Upper lobe of right lung (tissue), 1 donor: ENCODE measurements at places on chromosomes 5 and 9. TPM values are rescaled to one million over a fixed set of nuclear protein-coding genes. Genes with fewer than 3 reads are reported as not detected.

The INSL6 gene
- not detected for total RNA-seq

GRCh38 chr5:176620333-176620981, 9.9 kb downstream of the SNCB start:
- no peak overlapping the region for H3K27ac ChIP-seq
- peaks cover 67% of the 10 kb centered on the region for H3K27me3 ChIP-seq
- no peaks in the 10 kb centered on the region for H3K36me3 ChIP-seq
- H3K4me1 ChIP-seq: peaks cover 6% of the 10 kb centered on the region
- DNase-seq: peak; percentile 76
- no peak overlapping the region for H3K4me3 ChIP-seq

The MARCHF6 gene
- 150 TPM for total RNA-seq

GRCh38 chr5:2752821-2753439, 1.5 kb upstream of the IRX2 start:
- H3K27me3 ChIP-seq: peaks cover 82% of the 10 kb centered on the region
- no peak for DNase-seq
- H3K4me3 ChIP-seq: peak overlapping the region; percentile 54
- H3K36me3 ChIP-seq: no peaks in the 10 kb centered on the region
- H3K27ac ChIP-seq: peak overlapping the region; percentile 88

The TTC23L gene
- total RNA-seq: 0.20 TPM

GRCh38 chr5:34957857-34958690, 28.7 kb downstream of the DNAJC21 start:
- no peaks in the 10 kb centered on the region for H3K27me3 ChIP-seq
- no peaks in the 10 kb centered on the region for H3K4me1 ChIP-seq
- no peak overlapping the region for H3K4me3 ChIP-seq
- peaks cover 25% of the 10 kb centered on the region for H3K36me3 ChIP-seq

GRCh38 chr5:138339091-138339456, 1.0 kb downstream of the FAM53C start:
- H3K36me3 ChIP-seq: peaks cover 31% of the 10 kb centered on the region
- no peaks in the 10 kb centered on the region for H3K27me3 ChIP-seq
- H3K4me1 ChIP-seq: peaks cover 13% of the 10 kb centered on the region
- peak overlapping the region; percentile 71 for H3K4me3 ChIP-seq
- no peak for DNase-seq
- peak overlapping the region; percentile 99 for H3K27ac ChIP-seq

GRCh38 chr5:172800088-172800551, 29.1 kb upstream of the DUSP1 start:
- peak; percentile 93 for DNase-seq
- no peaks in the 10 kb centered on the region for H3K27me3 ChIP-seq
- peaks cover 58% of the 10 kb centered on the region for H3K4me1 ChIP-seq

The C1QTNF3 gene
- 4.5 TPM for total RNA-seq

The CCDC192 gene
- not detected for total RNA-seq

The SPOUT1 gene
- total RNA-seq: 45.8 TPM

The DEPDC1B gene
- 0.20 TPM for total RNA-seq

DNA sequence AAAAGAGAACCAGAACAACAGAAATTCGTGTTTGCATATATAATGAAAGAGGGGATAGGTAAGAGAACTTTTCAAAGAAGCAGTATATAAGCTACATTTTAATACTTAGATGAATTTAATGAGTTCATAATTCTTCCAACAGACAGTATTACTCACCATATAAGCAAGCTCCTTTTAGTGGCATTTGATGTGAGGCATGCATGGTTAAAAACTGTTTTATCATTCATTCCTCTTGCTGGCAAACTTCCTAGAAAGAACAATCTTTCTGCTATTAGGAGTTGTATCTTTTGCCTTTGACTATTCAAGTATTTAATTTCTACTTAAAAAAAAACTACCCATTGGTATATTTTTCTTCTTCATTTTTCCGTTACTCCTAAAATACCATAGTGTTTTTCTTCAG, 65.7 kb upstream of the EIF4EBP3 start:
- H3K4me3 ChIP-seq: no peak overlapping the region
- no peak for DNase-seq
- H3K27ac ChIP-seq: no peak overlapping the region

GRCh38 chr9:75086541-75087288, 1.2 kb downstream of the NMRK1 start:
- peak overlapping the region; percentile 100 for H3K4me3 ChIP-seq
- DNase-seq: peak; percentile 74
- H3K27me3 ChIP-seq: no peaks in the 10 kb centered on the region
- peaks cover 11% of the 10 kb centered on the region for H3K36me3 ChIP-seq

GRCh38 chr9:656926-657568, 184.4 kb upstream of the DMRT1 start:
- DNase-seq: no peak
- H3K4me1 ChIP-seq: peaks cover 21% of the 10 kb centered on the region
- H3K36me3 ChIP-seq: no peaks in the 10 kb centered on the region
- H3K4me3 ChIP-seq: no peak overlapping the region
- H3K27ac ChIP-seq: no peak overlapping the region

- H3K4me3 ChIP-seq: no peak overlapping the region
- H3K27ac ChIP-seq: no peak overlapping the region
- H3K36me3 ChIP-seq: no peaks in the 10 kb centered on the region
These were observed 746.4 kb downstream of the MTRR start for GRCh38 chr5:8615142-8615858.

- peaks cover 27% of the 10 kb centered on the region for H3K27me3 ChIP-seq
- no peak within 1 kb of the TSS for H3K27ac ChIP-seq
- peaks cover 10% of the 10 kb centered on the region for H3K4me1 ChIP-seq
- H3K36me3 ChIP-seq: no peaks in the 10 kb centered on the region
These were observed at the start of gene HAPLN1 for GRCh38 chr5:83720836-83721537. HAPLN1 (minus strand) TSS chr5:83720855; CDS start chr5:83673523, 47,332 bp downstream.

- peaks cover 35% of the 10 kb centered on the region for H3K27me3 ChIP-seq
- H3K4me1 ChIP-seq: no peaks in the 10 kb centered on the region
- no peak overlapping the region for H3K4me3 ChIP-seq
- no peaks in the 10 kb centered on the region for H3K36me3 ChIP-seq
- H3K27ac ChIP-seq: no peak overlapping the region
These were observed 57.6 kb downstream of the HMCN2 start for GRCh38 chr9:130323051-130323745.

The PCDHA10 gene
- total RNA-seq: 1.7 TPM

The ACOT12 gene
- not detected for total RNA-seq

DNA sequence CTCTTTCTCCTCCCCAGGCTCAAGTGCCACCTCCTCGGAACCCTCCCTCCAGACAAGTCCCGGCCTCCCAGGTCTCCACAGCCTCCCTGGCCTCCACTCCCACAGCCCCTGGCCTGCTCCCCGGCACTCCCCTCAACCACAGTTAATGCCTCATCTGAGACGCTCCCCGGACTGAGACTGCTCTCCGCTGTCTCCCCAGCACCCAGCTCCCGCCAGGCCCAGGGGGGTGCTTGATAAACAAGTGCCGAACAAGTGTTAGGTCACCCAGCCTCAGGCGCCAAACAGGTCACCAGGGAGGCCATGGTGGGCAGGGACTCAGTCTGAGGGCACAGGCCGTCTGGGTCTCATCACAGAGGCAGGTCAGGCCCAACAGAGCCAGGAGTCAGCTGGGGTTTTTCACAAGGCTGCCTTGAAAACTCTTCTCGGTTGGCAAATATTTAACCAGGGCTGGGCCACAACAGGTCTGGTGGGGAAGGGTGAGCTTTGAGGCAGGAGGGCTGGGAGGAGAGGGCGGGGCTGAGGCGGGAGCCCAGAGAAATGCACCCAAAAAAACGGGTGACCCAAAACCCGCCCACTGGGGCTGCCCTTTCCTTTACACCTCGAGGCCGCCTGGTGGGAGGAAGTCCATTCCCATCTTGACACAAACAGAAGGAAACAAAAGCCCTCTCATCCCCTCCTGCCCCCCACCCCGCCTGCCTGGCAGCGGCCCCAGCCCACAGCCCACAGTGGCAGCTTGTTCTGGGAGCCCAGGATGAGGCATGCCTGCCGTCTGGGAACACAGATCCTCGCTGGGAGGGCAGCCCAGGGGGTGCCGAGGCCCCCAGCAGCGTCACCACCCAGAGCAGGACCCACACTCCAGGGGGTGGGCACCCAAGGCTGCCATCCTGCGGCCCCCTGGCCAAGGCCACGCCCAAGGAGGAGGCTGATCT, 66.6 kb upstream of the STXBP1 start:
- H3K27ac ChIP-seq: peak overlapping the region; percentile 80
- H3K4me3 ChIP-seq: no peak overlapping the region
- peak; percentile 89 for DNase-seq
- peaks cover 5% of the 10 kb centered on the region for H3K36me3 ChIP-seq

DNA sequence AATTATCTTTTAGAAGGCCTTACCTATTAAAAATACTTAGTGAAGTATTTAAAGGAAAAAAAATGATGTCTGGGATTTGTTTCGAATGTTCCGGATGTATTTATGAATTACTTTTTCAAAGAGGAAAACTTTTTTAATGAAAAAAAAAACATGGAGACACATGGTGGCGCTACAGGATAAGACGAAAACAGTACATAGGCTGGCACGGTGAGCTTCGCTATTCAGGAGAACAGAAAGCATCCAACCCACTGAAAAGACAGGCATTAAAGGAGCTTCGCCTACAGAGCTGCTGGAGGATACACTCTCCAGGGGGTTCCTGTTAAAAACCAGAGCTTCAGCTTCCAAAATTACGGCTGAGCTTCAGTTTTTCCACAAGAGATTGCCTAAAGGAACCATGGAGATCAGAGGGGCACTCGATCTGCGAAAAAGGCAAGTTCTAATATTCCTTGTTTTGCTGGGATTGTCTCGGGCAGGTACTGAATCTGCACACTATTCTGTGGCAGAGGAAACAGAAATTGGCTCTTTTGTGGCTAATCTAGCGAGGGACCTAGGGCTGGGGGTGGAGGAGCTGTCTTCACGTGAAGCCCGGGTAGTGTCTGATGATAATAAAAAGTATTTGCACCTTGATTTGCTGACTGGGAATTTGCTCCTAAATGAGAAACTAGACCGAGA, at the start of gene PCDHB14:
Gene PCDHB14, plus strand, starts transcription at position 232 of the 672 bp plus-strand sequence. Its CDS starts 163 bp downstream, at position 395.
- no peaks in the 10 kb centered on the region for H3K27me3 ChIP-seq
- no peak for DNase-seq
- H3K27ac ChIP-seq: no peak within 1 kb of the TSS
- H3K4me3 ChIP-seq: no peak within 1 kb of the TSS

- H3K4me3 ChIP-seq: no peak overlapping the region
- no peaks in the 10 kb centered on the region for H3K36me3 ChIP-seq
- DNase-seq: no peak
- H3K27me3 ChIP-seq: no peaks in the 10 kb centered on the region
- H3K4me1 ChIP-seq: peaks cover 14% of the 10 kb centered on the region
These were observed 99.1 kb downstream of the ENC1 start for GRCh38 chr5:74541381-74541781.

The C5orf58 gene
- not detected for total RNA-seq

DNA sequence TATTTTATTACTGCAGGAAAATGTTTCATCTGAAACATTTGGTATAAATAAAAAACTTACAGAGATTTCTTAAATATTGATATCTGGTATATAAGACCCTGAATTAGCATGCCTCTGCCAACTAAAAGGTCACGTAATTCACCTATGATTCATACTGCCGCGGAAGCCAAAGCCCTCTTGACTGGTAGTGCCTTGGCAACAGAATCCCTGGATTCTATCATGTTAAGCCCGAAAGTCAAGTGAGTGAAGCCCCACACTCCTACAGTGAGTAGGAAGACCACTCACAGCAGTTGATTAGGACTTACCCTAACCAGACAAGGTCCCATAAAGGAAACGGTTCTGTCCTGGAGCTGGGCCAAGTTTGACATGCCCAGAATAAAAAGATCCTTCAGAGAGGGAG, 175.6 kb upstream of the NREP start:
- H3K27ac ChIP-seq: no peak overlapping the region
- peaks cover 13% of the 10 kb centered on the region for H3K4me1 ChIP-seq
- DNase-seq: no peak
- no peak overlapping the region for H3K4me3 ChIP-seq

GRCh38 chr9:124403246-124403645, 12.0 kb downstream of the PSMB7 start:
- H3K4me1 ChIP-seq: peaks cover 5% of the 10 kb centered on the region
- peaks cover 75% of the 10 kb centered on the region for H3K36me3 ChIP-seq
- no peak overlapping the region for H3K4me3 ChIP-seq
- no peaks in the 10 kb centered on the region for H3K27me3 ChIP-seq

- no peak overlapping the region for H3K4me3 ChIP-seq
- no peaks in the 10 kb centered on the region for H3K27me3 ChIP-seq
- DNase-seq: peak; percentile 55
- peaks cover 4% of the 10 kb centered on the region for H3K4me1 ChIP-seq
These were observed 34.5 kb upstream of the ORM1 start for GRCh38 chr9:114288193-114289091.

- H3K4me3 ChIP-seq: no peak overlapping the region
- peak overlapping the region; percentile 55 for H3K27ac ChIP-seq
- no peak for DNase-seq
These were observed 49.0 kb upstream of the IFNK start for GRCh38 chr9:27475057-27475595.

DNA sequence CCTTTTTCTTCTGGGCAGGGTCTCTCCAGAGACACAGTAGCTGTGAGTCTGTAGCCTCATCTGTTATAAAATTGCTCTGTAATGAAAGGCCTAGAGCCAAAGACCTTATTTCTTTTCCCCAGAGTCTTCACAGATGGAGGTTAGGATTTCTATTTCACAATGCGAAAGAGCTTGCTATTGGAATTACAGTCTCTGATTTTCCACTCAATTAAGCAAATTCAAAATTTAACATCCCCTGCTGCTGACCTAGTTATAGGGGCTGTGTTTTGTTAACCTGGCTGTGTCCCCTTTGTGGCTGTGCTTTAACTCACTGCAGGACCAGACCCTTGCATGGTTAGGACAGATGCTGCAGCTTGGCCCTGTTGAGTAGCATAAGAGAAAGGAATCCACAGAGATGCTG, 190.3 kb upstream of the NMUR2 start:
- no peaks in the 10 kb centered on the region for H3K4me1 ChIP-seq
- no peak overlapping the region for H3K4me3 ChIP-seq
- no peaks in the 10 kb centered on the region for H3K36me3 ChIP-seq
- no peak for DNase-seq
- no peaks in the 10 kb centered on the region for H3K27me3 ChIP-seq

- no peaks in the 10 kb centered on the region for H3K36me3 ChIP-seq
- H3K27me3 ChIP-seq: peaks cover 18% of the 10 kb centered on the region
- H3K4me1 ChIP-seq: peaks cover 21% of the 10 kb centered on the region
These were observed 27.6 kb upstream of the NFIB start for GRCh38 chr9:14341437-14342122.

The DUSP1 gene
- 382 TPM for total RNA-seq

The THG1L gene
- 8.4 TPM for total RNA-seq

GRCh38 chr5:160233215-160233614, 3.9 kb downstream of the FABP6 start:
- H3K4me3 ChIP-seq: no peak overlapping the region
- H3K27ac ChIP-seq: no peak overlapping the region
- no peak for DNase-seq
- H3K36me3 ChIP-seq: no peaks in the 10 kb centered on the region
- H3K4me1 ChIP-seq: no peaks in the 10 kb centered on the region
